ENCODE measurements at places on chromosomes 5 and 9.
A peak's percentile ranks its signal among the peaks of the same experiment; 100 is the strongest.

- no peak for DNase-seq
Measured at GRCh38 chr9:95974389-95974788, 98.9 kb downstream of the ERCC6L2 start.

- no peak for DNase-seq
Measured at GRCh38 chr5:127814588-127814973, 111.4 kb downstream of the CCDC192 start.

- DNase-seq: no peak
Measured at GRCh38 chr5:80254767-80255430, 949 bp downstream of the SERINC5 start.

GRCh38 chr9:133737774-133738639 is at the start of gene SARDH:
SARDH (minus strand) TSS chr9:133738352; CDS start chr9:133734173, 4,179 bp downstream.
- DNase-seq: peak; percentile 69

DNA sequence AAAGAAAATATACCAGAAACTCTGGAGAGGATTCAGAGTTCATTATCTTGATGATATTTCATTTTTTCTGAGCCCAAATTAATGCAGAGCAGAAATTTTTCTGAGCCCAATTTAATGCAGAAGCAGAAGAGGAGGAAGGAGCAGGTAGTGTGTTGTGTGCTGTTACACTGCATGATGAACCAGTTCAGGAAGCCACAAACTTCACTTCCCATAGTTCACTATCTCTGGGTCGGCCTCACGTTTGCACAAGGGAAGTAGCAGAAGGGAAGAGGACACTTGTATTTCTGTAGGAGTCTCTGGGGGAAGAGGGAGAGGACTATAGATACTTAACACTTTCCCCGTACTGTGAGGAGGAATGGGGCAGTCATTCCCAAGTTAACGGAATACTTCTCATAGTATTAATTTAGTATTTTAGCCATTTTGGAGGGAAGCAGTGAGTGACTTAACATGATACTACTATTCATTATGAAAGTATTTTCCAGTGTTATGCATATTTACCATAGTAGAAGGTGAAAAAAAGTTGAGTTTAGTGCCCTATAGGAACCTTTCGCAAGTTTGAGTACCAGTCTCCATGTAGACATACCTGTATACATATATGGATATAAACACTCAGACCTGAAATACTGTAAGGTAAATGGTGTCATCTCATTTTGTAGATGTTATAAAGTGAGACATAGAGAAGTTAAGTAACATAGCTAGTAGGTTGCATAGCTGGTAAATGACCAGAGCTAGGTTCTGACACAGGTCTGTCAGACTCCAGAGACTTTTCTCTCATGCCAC is 30.0 kb downstream of the XPA start:
- DNase-seq: no peak

DNA sequence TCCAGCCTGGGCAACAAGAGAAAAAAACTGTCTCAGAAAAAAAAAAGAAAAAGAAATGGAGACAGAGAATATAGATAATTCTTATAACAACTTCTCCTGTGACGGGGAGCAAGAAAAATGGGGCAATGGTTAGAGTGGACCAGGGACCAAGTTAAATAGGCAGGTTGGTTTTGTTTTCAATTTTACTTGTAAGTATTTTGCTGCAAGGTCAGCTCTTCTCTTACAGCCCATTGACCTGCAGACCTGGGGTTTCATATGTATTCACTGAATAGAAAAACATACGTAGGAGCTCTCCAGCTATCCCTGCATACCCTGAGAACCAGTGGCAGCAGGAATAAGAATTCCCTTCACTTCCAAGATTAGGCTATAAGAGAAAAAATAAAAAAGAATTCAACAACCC is 29.2 kb upstream of the IL13 start:
- DNase-seq: no peak

DNA sequence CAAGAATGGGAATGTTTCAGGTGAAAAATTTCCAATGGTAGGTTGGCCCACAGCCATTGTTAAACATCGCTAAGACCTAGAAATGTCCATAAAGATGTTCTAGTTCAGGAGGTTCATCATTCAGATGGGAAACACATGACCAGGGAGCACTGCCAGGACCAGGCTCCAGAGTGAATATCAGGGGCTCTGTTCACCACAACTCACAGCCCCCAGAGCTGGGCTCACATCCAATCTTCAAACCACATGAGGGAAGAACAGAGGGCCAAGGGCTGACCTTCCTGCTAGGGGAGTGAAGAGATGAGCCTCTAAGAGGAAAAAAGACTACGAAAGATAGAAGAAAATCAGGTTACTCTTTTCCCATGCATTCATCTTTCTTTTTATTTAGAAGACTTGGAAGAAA is 205.8 kb downstream of the SEMA5A start:
- no peak for DNase-seq

- no peak for DNase-seq
Measured at GRCh38 chr5:39995990-39996389, 571.2 kb upstream of the DAB2 start.

DNA sequence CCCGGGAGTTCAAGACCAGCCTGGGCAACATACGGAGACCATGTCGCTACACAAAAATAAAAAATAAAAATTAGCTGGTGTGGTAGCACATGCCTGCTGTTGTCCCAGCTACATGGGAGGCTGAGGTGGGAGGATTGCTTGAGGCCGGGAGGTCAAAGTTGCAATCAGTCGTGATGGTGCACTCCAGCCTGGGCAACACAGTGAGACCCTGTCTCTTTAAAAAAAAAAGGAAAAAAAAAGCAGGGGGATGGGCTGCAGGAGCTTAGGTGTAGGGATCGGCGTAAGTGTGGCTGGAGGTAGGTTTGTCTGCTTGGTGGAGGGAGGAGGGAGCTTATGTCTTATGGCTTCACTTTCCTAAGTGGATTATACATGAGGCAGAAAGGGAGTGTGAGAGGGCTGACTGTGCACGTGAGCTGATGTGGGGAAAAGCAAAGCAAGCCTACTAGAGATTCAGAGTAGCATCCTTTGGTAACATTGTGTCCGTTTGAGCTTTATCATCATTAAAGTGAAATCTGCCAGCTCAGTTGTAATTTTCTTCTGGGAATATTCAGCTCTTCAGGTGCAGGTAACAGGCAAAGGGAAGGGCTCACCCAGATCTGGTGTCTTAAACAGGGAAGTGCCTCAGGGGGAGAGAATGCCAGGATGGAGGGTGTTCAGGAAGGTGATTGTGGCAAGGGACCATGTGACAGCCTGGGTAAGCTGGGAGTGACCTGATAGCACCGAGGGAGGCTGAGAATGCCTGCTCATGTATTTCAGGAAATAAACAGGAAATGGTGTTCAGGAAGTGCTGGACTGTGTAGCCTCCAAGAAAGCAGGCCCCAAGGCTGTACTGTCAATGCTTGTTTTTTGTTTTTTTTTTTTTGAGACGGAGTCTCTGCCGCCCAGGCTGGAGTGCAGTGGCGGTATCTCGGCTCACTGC is 17.6 kb upstream of the SETX start:
- DNase-seq: no peak

DNA sequence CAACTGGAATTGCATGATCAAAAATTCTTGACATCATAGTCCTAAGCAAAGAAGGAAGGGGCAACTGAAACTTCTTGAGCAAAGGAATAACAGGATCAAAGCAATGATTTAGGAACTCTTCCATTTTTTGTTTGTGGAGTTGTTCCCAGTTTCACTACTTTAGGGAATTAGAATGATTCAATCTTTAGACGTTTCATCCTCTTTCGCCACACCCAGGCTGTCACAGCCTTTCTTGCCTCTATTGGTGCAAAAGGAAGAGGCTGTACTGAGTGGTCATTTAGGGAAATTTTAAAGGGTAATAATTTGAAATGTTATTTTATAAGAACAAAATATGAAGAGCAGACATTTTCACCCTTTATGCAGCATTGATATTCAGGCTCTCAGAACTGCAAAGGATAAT is 1026.0 kb upstream of the ARRDC3 start:
- DNase-seq: no peak

DNA sequence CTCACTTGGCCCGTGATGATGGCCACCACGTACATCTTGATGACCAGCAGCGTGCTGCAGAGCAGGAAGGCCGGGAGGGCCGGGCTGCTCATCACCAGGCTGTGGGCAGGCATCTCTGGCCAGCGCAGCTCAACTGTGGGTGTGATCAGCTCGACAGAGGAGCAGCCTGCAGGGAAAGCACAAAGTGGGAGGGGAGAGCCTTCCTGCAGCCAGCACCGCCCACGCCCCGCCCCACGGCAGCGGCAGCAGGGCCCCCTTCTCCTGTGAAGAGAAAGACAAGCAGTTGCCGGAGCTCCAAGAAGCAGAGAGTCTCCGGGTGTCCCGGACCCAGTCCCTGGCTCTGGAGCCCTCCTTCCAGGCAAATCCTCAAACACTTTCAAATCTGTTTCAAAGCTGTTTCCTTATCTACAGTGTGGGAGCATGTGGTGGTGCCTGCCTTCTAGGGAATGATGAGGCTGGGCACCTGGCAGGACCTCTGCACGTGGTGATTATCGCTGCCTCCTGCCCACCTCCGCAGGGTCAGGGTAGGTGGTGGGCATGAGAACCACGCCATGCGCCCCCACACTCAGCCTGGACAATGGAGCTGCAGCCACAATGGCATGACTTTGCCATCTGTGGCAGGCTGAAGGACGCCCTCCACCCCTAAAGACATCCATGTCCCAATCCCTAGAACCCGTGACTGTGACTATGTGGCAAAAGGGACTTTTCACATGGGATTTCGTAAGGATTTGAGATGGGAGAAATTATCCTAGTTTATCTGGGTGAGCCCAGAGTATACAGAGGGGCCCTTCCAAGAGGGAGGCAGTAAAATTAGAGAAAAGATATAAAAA is at the start of gene PTGES:
PTGES (minus strand) TSS at position 143 of the 830 bp plus-strand sequence; CDS start at position 113, 30 bp downstream.
- no peak for DNase-seq

DNA sequence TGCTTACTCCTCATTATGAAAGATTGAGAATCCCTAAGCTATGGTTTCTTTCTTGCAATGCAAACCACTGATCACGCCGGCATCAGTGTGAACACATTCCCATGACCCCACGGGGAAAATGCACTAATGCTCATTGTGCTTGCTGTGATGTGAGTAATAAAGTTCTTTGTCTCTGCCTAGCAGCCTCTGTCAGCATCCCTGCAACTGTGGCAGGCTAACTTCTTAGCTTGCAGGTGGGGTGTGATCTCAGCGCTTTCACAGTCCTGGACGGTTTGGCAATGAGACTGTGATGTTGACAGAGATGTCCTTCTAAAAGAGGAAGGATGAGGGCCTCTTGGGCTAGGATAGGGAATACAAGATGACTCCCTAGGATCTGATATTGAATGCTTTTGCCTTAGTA is 1218.7 kb downstream of the EFNA5 start:
- DNase-seq: no peak

- DNase-seq: no peak
Measured at GRCh38 chr9:12961276-12961809, 186.5 kb downstream of the LURAP1L start.

DNA sequence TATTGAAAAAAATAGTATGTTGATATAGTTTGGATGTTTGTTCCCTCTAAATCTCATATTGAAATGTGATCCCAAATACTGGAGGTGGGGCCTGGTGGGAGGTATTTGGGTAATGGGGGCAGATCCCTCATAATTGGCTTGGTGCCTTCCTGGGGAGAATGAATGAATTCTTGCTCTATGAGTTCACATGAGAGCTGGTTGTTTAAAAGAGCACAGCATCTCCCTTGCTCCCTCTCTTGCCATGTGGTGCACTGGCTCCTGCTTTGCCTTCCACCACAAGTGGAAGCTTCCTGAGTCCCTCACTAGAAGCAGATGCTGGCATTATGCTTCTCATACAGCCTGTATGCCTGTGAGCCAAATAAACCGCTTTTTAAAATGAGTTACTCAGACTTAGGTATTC is 154.8 kb downstream of the ADAMTS6 start:
- no peak for DNase-seq

DNA sequence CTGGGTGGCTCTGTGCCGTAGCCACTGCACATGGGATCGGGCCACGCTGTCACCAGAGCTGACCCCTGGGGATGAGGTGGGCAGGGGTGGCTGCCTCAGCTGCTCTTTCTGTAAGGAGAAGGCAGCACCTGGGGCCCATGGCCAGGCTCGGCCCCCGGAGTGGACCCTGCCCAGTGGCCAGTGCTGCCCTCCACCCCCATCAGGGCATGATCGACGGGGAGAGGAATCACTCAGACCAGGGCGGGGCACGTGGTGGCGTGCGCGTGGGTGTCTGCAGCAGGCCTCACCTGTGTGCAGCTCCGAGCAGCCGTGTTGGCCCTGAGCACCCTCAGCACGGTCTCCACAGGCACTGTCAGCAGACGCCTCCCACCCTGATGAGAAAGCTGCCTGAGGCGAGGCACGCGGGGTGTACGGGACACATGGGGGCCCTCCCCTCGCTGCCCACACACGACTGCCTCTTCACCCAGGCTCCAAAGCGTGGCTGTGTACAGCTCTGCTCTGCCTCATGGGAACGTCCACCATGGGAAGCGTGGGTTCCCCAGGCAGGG is 8.6 kb upstream of the CARD9 start:
- no peak for DNase-seq

DNA sequence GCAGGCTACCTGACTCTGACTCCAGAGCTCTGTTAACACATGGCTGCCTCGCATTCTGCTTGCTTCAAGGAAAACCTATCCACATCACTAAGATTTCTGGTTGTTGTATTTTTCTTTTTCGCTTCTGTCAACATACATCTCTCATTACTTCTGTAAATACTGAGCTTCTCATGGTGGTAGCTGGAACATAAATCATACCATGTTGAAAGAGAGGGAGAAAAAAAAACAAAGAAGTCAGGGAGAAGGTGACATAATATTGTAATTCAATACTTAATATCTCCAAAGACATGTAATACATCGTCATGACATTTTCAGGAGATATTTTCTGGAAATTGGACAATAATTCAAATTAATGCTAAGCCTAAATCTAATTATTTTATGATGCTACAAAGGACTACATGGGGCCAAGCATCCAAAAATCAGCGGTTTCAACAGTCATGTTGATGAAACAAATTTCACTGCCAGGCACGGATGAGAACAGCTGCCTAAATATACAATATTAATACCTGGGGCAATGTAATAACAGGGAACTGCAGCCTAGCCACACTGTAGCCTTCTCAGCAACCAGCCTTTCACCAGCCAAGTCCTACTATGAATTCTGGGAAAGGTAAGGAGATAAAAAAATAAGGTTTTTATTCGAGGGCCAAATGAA is 332.0 kb downstream of the TRIM32 start:
- no peak for DNase-seq

- DNase-seq: no peak
Measured at GRCh38 chr9:31574006-31574765, 810.3 kb upstream of the ACO1 start.

DNA sequence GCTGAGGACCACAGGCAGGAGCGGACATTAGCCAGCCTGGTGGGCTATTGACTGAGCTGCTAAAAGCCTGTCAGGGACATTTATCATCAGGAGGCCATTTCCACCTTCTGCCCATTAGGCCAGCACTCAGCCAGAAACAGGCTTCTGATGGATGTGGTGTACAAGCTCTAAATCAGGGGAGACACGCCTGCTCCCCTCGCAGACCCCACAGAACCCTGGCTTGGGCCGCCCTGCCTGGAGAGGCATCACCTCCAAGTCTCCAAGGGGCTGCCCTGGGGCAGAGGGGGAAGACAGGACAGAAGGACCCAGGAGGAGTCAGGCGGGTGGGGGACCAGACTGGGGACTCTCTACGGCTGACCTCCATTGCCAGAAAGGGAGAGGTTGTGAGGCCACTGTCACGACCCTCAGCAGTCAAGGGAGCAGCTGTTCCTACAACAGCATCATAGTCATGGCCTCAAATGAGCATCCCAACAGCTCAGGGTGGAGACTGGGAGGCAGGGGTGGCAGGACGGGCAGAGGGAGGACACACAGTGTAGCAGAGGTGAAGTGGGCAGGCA is 24.0 kb upstream of the TRIM14 start:
- no peak for DNase-seq
